Right lung (tissue), 10 donors: ENCODE measurements at places on chromosomes 1 and 21. TPM values are rescaled to one million over a fixed set of nuclear protein-coding genes. Genes with fewer than 3 reads are reported as not detected.

DNA sequence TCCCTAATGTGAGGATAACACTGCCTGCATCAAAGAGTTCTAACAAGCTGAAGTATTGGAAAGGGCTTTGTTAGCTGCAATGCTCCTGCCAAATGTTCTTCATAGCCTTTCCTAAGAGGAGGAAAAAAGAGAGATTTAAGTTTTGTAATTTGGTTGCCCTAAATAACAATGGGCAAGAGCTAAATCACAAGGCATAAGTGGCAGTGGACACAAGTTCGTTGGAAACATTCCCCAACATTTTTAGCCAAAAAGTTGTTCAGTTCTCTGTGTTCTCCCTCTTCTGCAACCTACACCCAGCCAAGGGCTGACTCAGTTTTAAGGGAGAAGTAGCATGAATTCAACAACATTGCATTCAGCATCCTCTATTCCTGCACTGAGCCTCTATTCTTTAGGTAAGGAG lies 2.6 kb upstream of the UQCRHL start:
- DNase-seq = no peak

DNA sequence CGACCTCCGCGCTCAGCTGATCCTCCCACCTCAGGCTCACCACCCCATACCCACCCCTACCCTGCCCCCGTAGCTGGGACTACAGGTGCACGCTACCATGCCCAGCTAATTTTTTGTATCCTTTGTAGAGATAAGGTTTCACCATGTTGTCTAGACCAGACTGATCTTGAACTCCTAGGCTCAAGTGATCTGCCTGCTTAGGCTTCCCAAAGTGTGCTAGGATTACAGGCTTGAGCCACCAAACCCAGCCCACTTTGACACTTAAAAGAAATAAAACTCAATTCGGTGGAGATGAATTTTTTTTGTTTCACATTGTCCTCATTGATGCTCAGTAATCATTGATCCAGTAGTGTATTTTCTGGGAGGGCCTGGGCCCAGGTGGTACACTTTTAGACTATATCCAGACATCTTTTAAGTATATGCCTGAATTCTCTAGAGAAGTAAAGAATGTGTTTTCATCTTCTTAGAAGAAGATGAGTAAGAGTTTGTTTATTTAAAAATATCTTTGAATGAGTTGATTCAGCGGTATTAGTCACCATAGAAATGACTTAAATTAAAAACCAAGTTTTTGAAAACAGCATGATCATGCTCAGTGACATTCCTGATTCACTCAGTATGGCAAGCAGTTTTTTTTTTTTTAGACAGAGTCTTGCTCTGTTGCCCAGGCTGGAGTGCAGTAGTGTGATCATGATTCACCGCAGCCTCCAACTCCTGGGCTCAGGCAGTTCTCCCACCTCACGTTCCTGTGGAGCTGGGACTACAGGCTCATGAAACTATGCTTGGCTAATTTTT lies 57.8 kb downstream of the EPB41 start:
- no peak for DNase-seq

DNA sequence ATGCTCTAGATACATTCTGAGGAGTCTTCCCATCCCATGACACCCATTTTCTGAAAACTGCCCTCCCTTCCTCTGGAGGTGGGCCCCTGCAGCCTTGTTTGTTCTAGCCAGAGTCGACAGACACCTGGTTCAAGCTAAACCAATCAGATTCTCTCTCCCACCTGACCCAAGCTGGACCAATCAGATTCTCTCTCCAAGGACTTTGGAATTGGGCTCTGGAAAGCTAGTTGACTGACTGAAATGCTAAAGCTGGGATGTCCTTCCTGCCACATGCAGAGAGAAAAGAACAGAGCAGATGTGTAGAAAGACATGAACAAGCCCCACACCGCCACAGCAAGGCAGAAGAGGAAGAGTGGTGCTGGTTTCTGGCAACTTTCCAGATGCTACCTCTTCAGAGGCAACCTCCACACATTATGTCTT lies 24.6 kb downstream of the ASAP3 start:
- no peak for DNase-seq

Gene COQ8A
- polyA plus RNA-seq = 31.6 TPM
